Hypothalamus (tissue), 51 donors: ENCODE measurements at places on chromosomes 12 and 14.

GRCh38 chr12:14442221-14442881, 76.9 kb downstream of the ATF7IP start:
- DNase-seq, result no peak

GRCh38 chr12:93197067-93197593, 180.6 kb upstream of the NUDT4 start:
- DNase-seq, result no peak

DNA sequence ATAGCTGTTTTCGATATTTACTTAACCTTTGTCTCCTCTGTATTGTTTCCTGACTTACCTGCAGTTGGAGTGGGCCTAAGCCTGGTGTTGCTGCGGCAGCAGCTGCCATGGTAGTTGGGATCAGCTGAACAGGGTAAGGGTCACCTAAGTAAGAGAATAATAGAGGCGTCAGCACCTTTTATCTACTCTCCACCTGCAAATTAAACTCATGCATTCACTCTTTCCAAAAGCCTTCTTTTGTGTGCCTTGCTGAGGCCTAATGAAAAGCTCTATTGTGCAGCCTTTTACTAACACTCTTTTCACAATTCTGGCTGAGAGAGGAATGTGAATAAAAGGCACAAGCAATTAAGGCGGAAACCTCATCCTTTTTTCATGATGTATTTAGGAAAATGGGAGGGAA, 308.7 kb downstream of the SOX5 start:
- DNase-seq, result no peak

DNA sequence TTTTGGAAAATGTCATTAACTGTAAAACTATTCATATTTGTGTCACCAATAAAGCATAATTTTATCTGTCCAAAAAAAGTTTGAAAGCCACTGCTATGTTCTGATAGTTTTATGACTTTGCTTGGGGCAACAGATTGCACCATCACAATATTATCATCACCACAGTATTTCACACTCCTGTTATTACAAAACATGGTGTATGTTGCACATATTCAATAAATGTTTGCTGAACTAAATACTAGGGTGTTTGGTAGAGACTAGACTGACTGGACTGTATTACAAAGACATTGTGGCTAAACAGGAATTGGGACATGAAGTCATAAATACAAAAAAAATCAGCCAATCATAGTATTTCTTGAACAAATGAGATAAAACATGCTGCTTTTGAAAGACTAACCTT, 55.1 kb downstream of the PAWR start:
- DNase-seq, result no peak

DNA sequence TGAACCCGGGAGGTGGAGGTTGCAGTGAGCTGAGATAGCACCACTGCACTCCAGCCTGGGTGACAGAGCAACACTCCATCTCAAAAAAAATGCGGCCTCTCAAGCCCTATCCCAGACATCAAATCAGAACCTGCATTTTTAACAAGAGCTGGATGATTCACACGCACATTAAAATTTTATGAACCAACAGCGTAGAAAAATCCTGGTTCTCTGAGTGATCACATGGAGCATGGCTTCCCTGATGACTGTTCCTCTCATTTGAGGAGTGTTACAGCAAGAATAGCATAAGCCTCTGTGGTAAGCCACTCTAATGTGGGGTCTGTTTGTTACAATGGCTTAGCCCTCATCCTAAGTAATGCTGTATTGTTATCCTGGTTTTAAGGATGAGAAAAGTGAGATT, 163.6 kb downstream of the BRMS1L start:
- DNase-seq, result no peak

DNA sequence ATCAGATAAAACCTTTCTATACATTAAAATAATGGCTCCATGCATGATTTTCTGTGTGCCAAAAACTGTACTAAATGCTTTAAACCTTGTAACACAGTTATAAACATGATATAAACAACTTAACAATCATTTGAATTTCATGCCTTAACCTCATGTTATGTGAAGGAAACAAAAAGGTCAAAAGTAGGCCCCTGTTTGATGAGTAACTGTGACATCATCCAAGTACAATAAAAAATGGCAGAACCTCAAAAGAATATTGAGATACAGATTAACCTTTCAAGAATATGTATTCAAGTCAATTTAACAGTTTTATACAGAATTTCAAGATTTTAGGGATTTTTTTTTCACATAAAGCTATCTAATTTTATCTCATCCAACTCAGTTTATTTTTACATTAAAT, 310.7 kb upstream of the DCN start:
- no peak for DNase-seq

GRCh38 chr12:129675947-129676346, 227.9 kb downstream of the TMEM132D start:
- DNase-seq, result no peak

GRCh38 chr14:30907659-30908057, 33.3 kb downstream of the COCH start:
- DNase-seq, result no peak

DNA sequence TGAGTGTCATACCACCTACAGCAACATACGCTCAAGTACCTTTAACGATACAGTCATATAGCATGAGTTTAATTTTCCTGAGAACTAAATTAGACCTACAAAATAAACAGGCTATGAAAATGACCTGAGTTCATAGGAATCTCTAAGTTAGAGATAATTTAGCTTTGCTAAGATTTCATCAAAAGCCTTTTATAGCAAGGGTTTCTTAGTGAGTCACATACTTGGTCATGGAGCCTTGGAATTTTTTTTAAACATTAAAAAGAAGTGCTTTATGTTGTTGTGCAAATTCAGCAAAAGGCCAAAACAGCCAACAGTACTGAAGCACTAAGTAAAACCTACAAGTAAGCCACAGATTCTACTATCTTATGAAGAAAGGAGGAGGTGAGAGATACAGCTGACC, 93.6 kb upstream of the FERMT2 start:
- DNase-seq, result no peak
